ENCODE measurements at places on chromosomes 16 and 17. TPM values are rescaled to one million over a fixed set of nuclear protein-coding genes. Genes with fewer than 3 reads are reported as not detected.

SPATA22 gene
- 3.7 TPM for total RNA-seq

PLEKHG4 gene
- total RNA-seq, result 2.9 TPM

DNA sequence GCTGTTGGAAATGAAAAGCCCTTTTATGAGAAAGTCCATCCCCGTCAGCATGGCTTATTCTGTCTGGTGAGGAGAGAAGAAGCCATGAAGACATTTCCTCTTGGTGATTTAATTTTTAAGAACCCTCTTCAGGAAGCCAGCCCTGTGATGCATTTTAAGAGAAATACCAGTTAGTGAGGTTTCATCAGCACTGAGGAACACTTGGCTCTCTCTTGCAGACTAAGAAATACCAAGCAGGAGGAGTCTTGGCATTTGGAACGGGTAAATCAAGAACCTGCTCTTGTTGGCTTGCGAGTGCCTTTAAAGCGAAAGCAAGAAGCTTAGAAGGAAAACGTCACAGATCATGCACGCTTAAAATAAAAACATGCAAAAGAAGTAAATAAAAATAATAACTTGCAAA, 17.5 kb downstream of the RAB11FIP3 start:
- DNase-seq, result no peak

DNA sequence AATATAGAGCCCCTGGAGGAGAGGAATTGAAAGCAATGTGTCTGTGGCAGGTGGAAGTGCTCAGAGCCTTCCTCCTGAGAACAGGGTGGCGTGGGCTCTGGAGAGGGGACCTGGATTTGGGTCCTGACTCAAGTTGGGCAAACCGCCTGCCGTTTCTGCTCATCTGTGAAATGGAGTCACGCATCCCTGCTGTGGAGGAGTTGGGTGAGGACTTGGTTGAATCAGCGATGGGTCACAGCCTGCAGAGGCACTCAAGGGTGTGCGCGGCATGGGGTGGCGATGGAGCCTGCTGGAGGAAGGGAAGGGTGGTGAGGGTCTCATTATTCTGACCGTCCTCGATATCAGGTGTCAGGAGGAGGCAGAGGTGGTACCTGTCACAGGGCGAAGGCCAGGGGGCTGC, 3.1 kb downstream of the ADAD2 start:
- no peak for DNase-seq

Measured in frontal cortex (tissue), 4 donors.